ENCODE measurements at places on chromosomes 4 and X.

- DNase-seq = no peak
Observed at GRCh38 chrX:133670383-133670782, 255.1 kb upstream of the GPC4 start.

DNA sequence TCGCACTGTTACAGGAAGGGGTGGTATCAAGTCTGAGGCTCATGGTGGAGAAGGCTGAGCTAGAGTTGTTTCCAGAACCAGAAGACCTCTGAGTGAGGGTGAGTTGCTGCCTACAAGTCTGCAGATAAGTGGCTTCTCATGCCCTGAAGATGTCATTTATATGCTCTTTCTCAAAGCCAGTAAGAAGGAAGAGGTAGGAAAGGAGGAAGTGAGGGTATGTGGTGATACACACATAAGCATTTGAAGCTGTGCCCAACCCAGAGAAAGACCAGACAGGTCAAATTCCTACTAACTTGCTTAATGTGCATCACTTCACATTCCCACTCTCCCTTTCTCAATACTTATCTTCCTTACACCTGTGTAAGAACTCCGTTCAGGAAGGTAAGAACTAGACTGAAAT is at the start of gene PPBP:
TSS of gene PPBP (minus strand) at position 130 of the 400 bp plus-strand sequence. CDS start at position 43, 87 bp downstream.
- DNase-seq = no peak

- no peak for DNase-seq
Observed at GRCh38 chrX:150573702-150574101, 5.3 kb downstream of the MTM1 start.

DNA sequence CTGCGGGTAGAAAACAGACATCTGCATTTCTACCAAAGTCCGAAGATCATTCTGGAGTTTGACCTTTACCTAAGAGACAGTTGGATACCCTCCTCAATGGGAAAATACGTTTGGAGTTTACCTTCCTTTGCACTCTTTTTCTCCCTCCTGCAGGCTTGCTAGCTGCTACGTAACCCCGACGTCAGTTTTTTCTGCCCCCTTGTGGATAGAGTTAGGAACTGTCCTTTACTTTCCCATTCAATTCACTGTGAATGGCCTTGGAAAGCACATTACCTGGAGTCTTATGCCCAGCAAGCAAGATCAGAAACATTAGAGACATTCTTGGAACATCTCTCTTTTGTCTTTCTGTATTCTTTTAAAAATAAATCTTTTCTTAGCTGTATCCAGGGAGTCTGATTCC is 250.7 kb downstream of the NAP1L3 start:
- DNase-seq = no peak

DNA sequence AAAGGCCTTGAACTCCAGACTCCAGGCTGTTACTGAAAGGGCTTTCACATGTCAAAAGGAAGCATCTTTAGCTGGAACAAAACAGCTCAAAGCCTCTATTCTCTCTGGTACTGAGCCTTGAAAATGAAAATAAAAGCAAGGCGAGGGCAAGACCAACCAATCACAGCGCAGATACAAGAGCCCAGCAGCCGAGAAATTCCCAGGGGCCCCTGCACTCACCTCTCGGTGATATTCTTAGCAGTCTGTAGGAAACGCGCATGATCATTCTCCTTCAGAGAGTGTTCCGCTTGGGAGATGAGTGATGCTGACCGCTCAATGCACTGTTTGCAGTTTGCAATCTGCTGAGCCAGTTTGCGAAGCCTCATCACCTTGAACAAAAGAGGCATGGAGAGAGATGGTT is 138.1 kb downstream of the MID1 start:
- DNase-seq = no peak

DNA sequence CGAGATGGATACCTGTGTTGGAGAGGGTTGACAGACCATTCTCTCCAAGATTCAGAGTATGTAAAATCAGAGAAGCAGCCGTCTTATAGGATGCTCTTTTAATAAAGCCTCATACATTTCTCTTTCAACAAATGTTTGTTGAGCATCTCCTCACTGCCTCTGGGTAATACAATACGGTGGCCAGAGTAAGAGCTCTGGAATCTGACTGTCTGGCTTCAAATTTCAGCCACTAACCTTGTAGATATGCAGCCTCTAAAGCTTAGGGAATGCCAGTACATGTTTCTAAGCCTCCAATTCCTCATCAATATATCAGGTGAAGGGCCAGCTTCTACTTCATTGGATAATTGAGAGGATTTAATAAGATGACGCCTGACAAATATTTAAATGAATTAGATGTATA is 61.3 kb downstream of the CLNK start:
- DNase-seq = no peak

DNA sequence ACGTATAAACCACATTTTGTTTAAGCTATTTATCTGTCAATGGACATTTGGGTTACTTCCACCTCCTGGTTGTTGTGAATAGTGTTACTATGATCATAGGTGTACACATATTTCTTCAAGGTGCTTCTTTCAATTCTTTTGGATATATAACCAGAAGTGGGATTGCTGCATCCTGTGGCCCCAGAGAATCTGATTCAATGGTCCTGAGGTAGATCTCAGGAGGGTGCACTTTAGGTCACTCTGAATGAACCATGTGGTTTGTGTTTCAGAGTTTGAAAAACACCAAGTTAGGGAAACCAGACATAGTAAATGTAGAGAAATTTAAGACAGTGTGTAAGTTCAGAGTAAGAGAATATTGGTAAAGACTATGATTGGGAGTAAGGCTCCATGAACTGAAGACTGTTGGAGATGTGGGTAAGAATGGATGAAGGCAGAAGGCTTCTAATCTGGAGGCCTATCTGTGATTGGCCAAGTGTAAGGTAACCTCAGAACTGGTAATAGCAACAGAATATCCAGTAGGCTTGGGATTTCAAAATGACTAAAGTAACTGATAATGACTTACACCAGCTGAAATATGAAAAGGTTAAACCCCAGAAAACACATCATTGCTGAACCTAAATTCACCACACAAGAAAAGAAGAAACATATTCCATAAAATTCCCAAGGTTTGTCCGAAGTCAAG is 236.9 kb downstream of the CAMK2D start:
- no peak for DNase-seq
